HCT116 (cell line): ENCODE measurements at places on chromosomes 3 and 15. TPM values are rescaled to one million over a fixed set of nuclear protein-coding genes. Genes with fewer than 3 reads are reported as not detected.

MAP1A gene
- 1.9 TPM for total RNA-seq

GRCh38 chr15:45429941-45430792 lies 51.8 kb upstream of the GATM start:
- H3K27ac ChIP-seq = no peak overlapping the region
- no peaks in the 10 kb centered on the region for H3K27me3 ChIP-seq
- H3K4me1 ChIP-seq = peaks cover 5% of the 10 kb centered on the region; the same call in 1 of the 2 replicates
- H3K36me3 ChIP-seq = no peaks in the 10 kb centered on the region
- no peak for DNase-seq
- peak overlapping the region; percentile 26 for H3K4me3 ChIP-seq

GRCh38 chr3:86208772-86209171 lies 782.2 kb downstream of the VGLL3 start:
- H3K27me3 ChIP-seq = no peaks in the 10 kb centered on the region
- H3K27ac ChIP-seq = no peak overlapping the region
- H3K4me3 ChIP-seq = no peak overlapping the region
- no peak for DNase-seq
- no peaks in the 10 kb centered on the region for H3K4me1 ChIP-seq
- H3K36me3 ChIP-seq = no peaks in the 10 kb centered on the region

DNA sequence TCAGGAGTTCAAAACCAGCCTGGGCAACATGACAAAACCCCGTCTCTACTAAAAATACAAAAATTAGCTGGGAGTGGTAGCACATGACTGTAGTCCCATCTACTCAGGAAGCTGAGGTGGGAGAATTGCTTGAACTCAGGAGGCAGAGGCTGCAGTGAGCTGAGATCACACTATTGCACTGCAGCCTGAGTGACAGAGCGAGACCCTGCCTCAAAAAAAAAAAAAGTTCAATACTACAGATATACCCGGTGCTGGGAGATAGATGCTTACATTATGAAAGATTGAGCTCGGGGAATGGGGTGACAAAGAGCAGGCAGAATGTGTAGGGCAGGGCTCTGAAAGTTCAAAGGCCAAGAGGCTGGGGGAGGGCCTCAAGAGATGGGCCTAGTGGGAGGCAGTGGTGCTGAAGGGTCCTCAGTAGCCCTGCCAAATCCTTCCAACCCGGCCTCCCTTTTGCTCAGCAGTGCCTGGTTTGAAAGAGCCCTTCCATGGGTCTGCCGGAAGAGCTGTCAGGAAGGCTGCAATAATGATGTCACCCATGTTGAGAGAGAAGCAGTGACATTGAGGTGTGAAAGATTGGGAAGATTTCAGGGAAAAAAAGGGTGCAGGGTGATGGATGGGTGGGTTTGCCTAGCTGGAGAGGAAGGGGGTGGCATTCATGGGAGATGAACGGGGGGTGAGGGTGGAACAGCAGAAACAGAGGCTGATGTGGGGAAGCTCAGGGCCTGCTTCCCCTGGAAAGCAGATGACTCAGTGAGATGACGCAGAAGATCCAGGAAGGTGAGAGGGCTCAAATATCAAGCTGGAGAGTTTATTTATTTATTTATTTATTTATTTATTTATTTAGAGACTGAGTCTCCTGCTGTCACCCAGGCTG lies 20.0 kb upstream of the IREB2 start:
- H3K27me3 ChIP-seq = no peaks in the 10 kb centered on the region; the same call in 1 of the 2 replicates
- DNase-seq = no peak
- H3K4me3 ChIP-seq = no peak overlapping the region
- H3K36me3 ChIP-seq = no peaks in the 10 kb centered on the region

GABRA5 gene
- not detected for total RNA-seq

GRCh38 chr15:37093480-37094332 lies 6.6 kb downstream of the MEIS2 start:
- no peaks in the 10 kb centered on the region for H3K4me1 ChIP-seq
- no peak overlapping the region for H3K27ac ChIP-seq
- no peak overlapping the region for H3K4me3 ChIP-seq

GOLGA8G gene
- total RNA-seq = not detected

DNA sequence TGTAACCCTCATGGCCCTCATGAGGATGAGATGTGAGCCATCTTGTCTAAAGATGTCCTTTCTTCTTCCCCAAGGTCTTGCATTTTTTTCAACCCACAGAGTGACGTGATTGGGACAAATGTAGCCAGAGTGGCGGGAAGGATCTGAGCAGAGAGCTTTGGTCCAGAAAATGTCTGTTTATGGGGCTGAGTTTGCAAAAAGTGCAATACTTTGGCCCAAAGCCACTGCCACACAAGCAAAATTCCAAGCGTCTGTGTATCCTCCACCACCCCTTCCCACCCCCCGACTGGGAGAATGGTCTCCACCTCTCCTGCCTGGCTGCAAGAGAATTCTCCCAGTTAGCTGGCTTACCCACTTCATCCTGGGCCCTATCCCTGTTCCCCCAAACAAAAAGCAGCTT lies 246.9 kb upstream of the LRIG1 start:
- DNase-seq = no peak
- no peak overlapping the region for H3K27ac ChIP-seq
- H3K27me3 ChIP-seq = peaks cover 23% of the 10 kb centered on the region
- H3K4me1 ChIP-seq = no peaks in the 10 kb centered on the region
- H3K4me3 ChIP-seq = no peak overlapping the region

ANKUB1 gene
- total RNA-seq = not detected

SNX1 gene
- total RNA-seq = 91.9 TPM

GRCh38 chr3:151133917-151134450 lies 48.5 kb downstream of the MED12L start:
- no peak for DNase-seq
- no peaks in the 10 kb centered on the region for H3K27me3 ChIP-seq
- H3K27ac ChIP-seq = no peak overlapping the region
- H3K4me1 ChIP-seq = no peaks in the 10 kb centered on the region
- H3K4me3 ChIP-seq = no peak overlapping the region

DNA sequence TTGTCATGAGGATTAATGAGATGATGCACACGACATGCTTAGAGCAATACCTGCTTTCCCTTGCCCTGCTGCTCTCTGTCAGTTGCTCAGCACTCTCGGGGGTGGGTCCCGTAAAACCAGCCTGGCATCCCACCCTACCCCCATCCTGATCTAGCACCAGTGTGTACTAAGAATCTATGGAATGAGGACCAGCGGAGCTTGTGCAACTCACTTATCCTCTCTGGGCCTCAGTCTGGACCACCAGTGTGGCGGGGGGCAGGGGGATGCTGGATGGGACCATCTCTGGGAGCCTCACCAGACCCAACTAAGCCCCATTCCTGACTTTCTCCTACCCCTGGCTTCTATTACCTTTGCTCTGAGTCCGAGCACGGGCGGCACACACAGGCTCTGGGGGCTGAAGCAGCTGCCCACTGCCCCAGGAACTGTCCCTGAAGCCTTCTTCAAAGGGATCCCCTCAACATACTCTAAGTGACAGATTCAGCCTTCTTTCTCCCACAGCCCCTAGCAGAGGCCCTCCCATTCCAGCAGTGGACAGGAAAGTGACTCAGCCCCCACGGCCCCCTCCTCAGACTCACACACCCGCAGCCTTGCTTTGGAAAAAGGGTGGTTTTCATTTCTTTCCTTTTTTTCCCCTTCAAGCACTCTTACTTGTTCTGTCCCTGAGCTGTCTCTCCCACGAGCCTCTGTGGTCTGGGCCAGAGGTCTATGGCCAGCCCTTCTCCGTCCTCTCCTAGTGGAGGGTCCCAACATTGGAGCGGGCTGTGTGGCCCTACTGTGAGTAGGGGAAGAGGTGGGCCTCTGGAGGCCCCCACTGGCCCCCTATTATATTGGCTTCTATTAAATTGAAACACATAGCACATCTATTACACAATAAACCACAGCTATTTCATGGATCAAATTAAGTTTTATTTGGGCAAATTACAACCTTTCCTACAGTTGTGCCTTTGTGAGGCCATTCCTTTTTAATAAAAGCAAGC lies 100.3 kb downstream of the SMAD6 start:
- no peaks in the 10 kb centered on the region for H3K36me3 ChIP-seq
- no peaks in the 10 kb centered on the region for H3K27me3 ChIP-seq
- H3K27ac ChIP-seq = peak overlapping the region; percentile 65
- peak overlapping the region; percentile 44 for H3K4me3 ChIP-seq

SH3GL3 gene
- total RNA-seq = 1.3 TPM

GRCh38 chr3:150107429-150108175 lies 136.9 kb upstream of the PFN2 start:
- H3K4me3 ChIP-seq = no peak overlapping the region
- no peak for DNase-seq
- H3K27me3 ChIP-seq = no peaks in the 10 kb centered on the region

GRCh38 chr15:48643206-48643605 lies 2.3 kb downstream of the FBN1 start:
- H3K4me1 ChIP-seq = no peaks in the 10 kb centered on the region
- H3K4me3 ChIP-seq = no peak overlapping the region
- no peak for DNase-seq
- H3K36me3 ChIP-seq = no peaks in the 10 kb centered on the region

DNA sequence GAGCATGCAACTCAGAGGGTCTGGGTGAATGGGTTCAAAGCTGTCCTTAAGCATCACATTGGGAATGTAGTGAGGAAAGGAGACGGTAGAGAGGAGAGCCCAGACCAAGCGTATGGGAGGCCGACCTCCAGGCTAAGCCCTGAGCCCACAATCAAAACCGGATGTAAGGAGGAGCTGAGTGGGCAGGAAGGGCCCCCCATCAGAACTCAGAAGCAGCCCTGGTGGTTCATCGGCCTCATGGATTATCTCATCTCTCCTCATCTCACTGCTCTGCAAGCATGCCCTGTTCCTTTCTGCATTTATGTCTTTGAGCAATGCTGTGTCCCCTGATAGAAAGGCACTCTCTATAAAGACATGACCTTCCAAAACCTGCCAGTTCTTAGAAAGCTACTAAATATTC lies 6.2 kb downstream of the HDC start:
- H3K4me3 ChIP-seq = no peak overlapping the region
- DNase-seq = no peak
- H3K36me3 ChIP-seq = no peaks in the 10 kb centered on the region
- H3K27ac ChIP-seq = no peak overlapping the region

DNA sequence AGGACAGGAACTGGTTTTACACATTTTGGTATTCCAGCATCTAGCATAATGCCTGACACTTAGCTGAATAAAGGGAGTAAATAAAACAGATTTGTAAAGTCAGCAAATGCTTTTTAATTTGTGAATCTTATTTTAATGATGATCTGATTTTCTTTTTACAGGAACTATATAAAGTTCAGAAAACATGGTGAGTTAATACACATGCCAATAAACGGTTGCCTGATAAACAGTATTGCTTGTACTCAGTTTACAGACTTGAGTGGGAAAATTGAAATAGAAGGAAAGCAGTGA lies 1.4 kb downstream of the PSMA4 start:
- no peaks in the 10 kb centered on the region for H3K27me3 ChIP-seq
- H3K36me3 ChIP-seq = peaks cover 49% of the 10 kb centered on the region
- H3K4me1 ChIP-seq = peaks cover 5% of the 10 kb centered on the region; the same call in 1 of the 2 replicates
- H3K27ac ChIP-seq = peak overlapping the region; percentile 86; the same call in 1 of the 2 replicates

DNA sequence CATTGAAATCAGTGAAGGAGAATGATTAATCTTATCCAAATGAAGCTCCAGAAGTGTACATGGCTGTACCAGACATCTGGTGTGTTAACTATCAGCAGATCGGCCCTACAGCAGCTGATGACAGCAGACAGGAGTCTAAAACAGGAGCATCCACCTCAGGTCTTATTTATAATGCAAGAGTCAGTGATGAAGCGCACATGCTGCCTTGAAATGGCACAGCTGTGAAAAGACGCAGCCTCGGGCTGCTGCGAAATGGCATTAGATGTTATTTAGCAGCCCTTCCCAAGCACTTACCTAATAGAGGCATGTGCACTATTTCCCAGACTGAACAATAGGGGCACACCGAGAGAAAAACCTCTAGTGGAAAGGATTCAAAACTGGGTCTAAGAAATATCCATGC lies 472.3 kb upstream of the CBLB start:
- no peak overlapping the region for H3K27ac ChIP-seq
- H3K4me1 ChIP-seq = no peaks in the 10 kb centered on the region
- no peak for DNase-seq
- no peaks in the 10 kb centered on the region for H3K27me3 ChIP-seq

GOLGA8J gene
- total RNA-seq = not detected

DNA sequence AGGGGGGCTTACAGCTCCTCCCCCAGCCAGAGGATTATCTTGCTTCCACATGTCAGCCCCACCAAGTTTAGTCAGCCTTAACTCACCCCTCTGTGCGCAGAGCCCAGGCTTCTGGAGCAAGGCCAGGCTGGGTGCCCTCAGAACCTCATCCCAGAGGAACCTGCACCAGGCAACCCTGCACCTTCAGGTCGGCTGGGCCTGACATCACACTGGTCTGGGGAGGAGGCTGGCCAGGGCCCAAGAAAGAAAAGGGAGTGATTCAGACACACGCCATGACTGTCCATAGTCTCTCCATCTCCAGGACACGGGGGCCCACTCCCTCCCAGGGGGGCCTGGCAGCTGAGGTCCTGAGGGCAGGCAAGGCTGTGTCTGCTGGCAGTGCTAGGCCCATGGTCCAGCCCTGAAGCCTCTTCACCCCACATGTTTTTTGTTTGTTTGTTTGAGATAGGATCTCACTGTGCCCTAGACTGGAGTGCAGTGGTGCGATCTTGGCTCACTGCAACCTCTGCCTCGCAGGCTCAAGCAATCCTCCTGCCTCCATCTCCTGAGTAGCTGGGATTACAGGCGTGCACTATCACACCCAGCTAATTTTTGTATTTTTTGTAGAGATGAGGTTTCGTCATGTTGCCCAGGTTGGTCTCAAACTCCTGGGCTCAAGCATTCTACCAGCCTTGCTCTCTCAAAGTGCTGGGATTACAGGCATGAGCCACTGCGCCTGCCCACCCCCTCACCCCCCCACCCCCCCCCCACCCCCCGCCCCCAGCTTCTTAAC lies 11.1 kb downstream of the TNK2 start:
- H3K4me1 ChIP-seq = peaks cover 41% of the 10 kb centered on the region
- DNase-seq = no peak
- H3K27ac ChIP-seq = peak overlapping the region; percentile 84
- no peaks in the 10 kb centered on the region; the same call in 1 of the 2 replicates for H3K36me3 ChIP-seq
- no peaks in the 10 kb centered on the region for H3K27me3 ChIP-seq

CPNE9 gene
- total RNA-seq = 0.98 TPM

DNA sequence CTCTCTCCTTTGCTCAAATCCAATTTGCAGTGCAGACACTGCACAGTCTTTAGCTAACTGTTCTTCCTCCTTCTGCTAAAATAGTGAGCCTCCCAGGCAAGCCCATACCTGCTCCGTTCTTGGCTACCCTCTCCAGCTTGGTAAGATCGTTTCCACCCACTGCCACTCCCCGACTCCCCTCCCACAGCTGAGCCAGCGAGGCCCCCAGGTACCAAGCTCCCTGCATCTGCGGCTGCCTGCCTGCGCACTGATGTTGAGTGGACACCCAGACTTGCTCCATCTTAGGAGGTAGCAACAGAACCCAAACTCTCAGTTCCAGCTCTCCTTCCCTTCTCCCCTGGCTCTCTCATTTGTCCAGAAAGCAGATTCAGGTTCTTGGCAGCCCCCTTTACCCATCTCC lies 7.9 kb upstream of the TNK2 start:
- no peak overlapping the region for H3K27ac ChIP-seq
- no peaks in the 10 kb centered on the region for H3K36me3 ChIP-seq
- H3K27me3 ChIP-seq = no peaks in the 10 kb centered on the region
- no peak for DNase-seq
- H3K4me3 ChIP-seq = no peak overlapping the region
- H3K4me1 ChIP-seq = peaks cover 26% of the 10 kb centered on the region

DUOXA2 gene
- not detected for total RNA-seq

- peak; percentile 41 for DNase-seq
- no peak overlapping the region for H3K27ac ChIP-seq
- no peaks in the 10 kb centered on the region for H3K36me3 ChIP-seq
- H3K27me3 ChIP-seq = 0 out of 2 replicates have a peak, but pooled peaks cover 4% of the 10 kb centered on the region
- H3K4me1 ChIP-seq = peaks cover 10% of the 10 kb centered on the region
Observed at GRCh38 chr15:74988007-74988800, 7.2 kb upstream of the SCAMP5 start.

C3orf85 gene
- total RNA-seq = not detected

MELTF gene
- total RNA-seq = 47.6 TPM
